NCI-H1930 (cell line): ENCODE measurements at places on chromosomes 2 and 18.

DNA sequence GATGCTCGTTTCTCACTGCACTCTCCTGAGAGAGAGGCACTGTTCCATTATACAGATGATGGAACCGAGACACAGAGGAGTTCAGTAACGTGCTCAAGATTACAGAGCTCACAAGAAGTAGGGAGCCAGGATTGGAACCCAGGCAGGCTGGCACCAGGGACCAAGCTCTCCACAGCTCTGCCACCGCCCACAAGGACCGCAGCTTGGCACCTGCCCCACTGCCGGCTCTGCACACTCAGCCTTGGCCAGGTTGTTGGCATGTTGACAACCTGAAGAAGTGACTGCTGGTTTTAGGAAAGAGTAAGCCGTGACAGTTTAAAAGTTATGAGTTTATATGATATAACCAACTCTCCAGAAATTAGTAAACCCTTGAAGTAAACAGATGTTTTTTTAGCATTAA, 48.0 kb upstream of the ITM2C start:
- DNase-seq, result no peak

- no peak for DNase-seq
Measured at GRCh38 chr2:112253261-112253815, 1.5 kb downstream of the ZC3H8 start.

- DNase-seq, result no peak
Measured at GRCh38 chr2:231622963-231623362, 30.3 kb downstream of the TEX44 start.

- no peak for DNase-seq
Measured at GRCh38 chr18:8812631-8813030, 107.3 kb downstream of the MTCL1 start.

GRCh38 chr2:41111836-41112627, 660.1 kb upstream of the SLC8A1 start:
- no peak for DNase-seq

- DNase-seq, result no peak
Measured at GRCh38 chr18:53018791-53019190, 678.8 kb downstream of the DCC start.

GRCh38 chr2:11446733-11447248, 19.2 kb downstream of the E2F6 start:
- peak; percentile 9 for DNase-seq

DNA sequence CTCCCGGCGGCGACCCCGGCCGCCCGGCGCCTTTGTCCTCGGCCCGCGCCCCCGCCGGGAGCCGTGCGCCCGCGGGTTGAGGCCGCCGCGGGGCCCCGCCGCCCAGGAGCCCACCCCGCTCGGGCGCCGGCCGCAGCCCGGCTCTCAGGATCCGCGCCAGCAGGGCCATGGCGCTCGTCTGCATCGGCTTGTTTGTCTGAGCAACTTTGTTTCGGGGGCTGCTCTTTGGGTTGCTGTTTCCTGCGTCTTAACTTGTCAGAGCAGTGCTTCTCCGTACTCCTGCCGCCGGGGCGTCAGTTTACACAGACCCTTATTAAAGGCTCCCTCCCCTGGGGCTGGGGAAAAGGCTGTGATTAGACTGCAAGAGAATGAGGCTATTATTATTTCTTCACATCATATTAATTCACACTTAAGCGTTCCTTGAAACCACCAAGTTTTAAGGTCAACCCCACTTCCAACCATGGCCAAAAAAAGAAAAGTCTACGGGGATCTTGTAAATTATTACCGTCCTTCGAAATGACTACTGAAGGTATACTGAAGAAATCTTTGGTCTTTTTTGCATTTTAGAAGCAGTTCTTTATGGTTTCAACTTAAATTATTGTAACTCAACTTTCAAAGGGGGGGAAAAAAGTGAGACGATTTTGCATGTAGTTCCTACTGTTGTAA, at the start of gene CYP27C1:
CYP27C1 (minus strand) TSS at position 198 of the 666 bp plus-strand sequence; CDS start at position 169, 29 bp downstream.
- no peak for DNase-seq

DNA sequence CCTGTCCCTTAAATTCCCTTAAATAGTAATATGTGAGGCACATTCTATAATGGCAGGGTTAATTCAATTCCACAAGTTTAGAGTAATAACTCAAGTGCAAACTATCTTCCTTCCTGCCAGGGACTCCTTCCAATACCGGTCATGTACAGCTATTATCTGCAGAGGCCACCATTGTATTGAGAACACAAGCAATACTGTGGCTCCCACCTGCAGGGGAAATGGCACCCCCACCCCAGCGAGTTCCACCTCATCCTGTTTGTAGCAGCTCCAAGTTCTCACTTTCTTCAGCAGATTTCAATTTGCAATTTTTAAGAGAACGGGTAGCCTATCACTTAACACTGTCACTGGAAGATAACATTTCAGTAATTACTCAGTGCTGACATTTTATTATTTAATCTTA, 172.1 kb upstream of the PID1 start:
- DNase-seq, result no peak

- no peak for DNase-seq
Measured at GRCh38 chr2:240561325-240561971, 1.3 kb downstream of the DUSP28 start.

DNA sequence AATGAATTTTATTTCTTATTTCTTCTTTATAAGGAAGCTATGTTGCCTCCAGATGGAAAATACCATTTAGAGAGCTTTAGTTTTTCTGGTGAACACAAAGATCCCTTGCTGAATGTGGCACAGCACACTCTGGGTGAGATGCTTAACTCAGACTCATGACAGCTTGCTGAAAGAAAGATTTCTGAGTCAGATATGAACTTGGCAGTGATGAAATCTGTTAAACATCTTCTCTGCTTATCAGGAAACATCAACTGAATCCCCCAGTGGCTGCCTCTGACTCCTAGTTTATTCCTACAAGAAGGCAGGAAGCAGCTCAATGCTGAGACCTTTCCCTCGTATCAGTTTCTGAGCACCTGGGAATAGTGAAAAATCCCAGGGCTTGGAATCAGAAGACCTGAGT, 162.8 kb downstream of the OSR1 start:
- DNase-seq, result no peak

DNA sequence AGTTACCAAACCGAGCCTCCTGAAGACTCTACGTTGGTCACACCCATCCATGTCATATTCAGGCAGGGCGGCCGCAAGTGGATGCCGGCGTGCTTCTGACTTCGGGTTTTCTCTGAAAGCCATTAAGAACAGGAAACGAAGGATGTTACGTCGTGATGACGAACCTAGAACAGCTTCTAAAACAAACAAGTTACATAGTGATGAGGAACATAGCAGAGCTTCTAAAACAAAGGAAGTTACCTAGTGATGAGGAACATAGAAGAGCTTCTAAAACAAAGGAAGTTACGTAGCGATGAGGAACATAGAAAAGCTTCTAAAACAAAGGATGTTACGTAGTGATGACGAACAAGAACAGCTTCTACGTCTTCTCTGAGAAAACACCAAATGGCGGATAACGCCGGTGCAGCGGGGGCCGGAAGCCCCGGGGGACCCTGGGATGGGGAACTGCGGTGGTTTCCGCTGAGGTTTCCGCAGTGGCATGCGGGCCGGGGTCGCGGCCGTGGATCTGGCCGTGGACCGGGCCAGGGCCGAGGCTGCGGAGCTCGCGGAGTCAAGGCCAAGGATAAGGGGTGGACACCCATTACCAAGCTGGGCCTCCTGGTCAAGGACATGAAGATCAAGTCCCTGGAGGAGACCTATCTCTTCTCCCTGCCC, 141.1 kb downstream of the SOCS6 start:
- no peak for DNase-seq

GRCh38 chr18:11807233-11807632, 44.0 kb upstream of the CHMP1B start:
- no peak for DNase-seq

- no peak for DNase-seq
Measured at GRCh38 chr18:48994044-48994651, 43.4 kb upstream of the SMAD7 start.

DNA sequence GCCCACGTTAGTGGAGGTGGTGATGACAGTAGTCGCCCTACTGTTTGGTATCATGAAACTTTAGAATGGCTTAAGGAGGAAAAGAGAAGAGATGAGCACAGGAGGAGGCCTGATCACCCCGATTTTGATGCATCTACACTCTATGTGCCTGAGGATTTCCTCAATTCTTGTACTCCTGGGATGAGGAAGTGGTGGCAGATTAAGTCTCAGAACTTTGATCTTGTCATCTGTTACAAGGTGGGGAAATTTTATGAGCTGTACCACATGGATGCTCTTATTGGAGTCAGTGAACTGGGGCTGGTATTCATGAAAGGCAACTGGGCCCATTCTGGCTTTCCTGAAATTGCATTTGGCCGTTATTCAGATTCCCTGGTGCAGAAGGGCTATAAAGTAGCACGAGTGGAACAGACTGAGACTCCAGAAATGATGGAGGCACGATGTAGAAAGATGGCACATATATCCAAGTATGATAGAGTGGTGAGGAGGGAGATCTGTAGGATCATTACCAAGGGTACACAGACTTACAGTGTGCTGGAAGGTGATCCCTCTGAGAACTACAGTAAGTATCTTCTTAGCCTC, 16.2 kb downstream of the MSH6 start:
- no peak for DNase-seq

- no peak for DNase-seq
Measured at GRCh38 chr2:127575941-127576432, 40.5 kb downstream of the MYO7B start.

DNA sequence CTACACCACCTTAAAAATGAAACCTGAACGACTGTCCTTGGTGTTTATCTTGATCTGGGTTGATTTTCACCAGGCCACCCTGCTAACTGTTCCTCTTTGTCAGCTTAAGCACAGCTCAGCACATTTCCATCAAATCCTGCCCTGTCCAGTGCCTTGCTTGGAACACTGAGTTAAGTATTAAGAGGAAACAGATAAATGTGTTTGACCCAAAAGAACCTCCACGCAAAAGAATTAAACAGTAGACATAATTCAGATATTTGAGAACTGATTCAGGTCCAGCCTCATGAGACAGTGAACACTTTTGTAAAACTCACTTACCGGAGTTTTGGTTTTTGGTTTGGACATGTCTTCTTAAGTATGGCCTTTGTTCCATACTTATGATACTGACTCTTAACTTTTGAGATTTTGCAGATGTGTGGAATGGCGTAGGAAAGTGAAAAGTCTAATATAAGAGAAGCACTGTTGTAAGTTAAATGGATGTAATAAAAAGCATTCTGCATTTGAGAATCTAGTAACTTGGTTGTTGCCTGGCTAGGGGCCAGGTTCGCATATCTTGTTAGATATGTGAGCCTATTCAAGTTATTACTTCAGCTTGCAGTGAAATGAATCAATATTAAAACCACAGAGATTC, 88.9 kb upstream of the SERPINE2 start:
- no peak for DNase-seq

GRCh38 chr2:162044586-162044985, 29.4 kb downstream of the DPP4 start:
- no peak for DNase-seq

DNA sequence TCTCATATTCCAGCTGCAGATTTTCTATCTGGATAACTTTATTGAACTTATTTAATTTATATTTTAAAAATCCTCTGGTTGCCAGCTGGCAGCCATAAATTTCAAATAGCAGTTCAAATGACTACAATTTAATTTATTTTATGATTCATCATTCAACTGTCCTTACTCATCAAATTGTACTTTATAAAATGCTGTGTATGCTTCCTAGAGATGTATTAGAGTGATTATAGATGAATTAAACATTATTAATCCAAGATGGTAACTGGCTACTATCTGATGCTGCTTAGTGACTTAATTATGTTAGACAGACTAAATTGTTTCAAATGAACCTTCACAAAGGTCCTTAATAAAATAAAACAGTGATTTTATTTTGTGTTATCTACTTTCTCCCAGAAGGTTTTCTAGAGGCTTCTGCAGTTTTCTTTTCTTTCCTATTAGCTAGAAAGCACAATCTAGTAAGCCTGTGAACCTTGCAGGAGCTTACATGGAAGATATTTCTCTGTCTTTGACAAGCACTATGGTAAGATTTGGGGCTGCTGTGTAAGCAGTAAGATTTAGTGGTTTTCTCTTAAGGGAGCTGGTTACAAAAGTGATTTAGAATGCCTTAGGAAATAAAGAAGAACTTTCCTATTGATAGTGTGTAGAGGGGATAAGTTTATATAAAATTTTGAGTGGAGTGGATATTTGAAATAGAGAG, 322.3 kb downstream of the FSIP2 start:
- DNase-seq, result no peak

- no peak for DNase-seq
Measured at GRCh38 chr2:188677142-188677541, 297.0 kb upstream of the COL3A1 start.

DNA sequence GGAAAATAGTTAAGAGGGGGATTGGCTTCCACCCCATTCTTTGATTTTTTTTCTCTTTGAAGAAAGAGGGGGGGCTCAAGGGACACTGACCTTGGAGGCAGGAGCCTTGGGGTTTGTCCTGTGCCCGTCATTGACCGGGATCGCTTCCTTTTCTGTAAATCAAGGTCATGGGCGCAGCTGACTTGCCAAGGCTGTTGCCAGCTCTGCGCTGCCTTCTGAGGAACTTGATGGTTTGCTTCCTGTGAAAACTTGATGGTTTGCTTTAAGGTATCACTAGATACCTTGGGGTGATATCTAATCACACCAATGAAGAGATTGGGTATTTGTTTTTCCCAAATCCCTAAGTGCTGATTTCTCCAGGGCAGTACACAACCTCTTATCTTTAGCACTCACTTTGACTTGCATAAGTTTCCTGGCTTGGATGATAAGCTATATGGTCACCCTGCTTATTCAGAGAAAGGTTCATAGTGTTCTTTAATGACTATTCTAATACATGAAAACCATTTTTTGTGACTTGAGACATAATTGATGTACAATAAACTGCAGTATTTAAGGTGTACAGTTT, 56.0 kb downstream of the DGKD start:
- no peak for DNase-seq

- DNase-seq, result no peak
Measured at GRCh38 chr18:59492756-59493421, 133.8 kb upstream of the LMAN1 start.

DNA sequence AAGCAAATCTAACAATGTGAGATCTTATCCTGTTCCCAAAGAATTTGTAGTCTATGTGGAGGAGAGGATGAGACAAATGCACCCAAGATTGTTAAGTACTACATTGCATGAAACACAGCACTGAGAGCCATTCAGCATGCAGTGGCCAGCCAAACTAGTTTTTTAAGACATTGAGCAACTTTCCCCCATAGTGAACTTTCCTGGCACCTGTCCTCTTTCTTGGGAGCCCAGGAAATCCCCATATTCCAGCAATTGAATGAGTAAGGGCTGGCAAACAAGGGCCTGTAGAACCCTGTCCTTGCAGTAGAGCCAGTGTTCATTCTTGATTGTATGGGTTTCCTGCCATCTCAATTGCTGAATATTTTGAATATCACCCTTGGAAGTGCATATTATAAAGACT, 58.8 kb upstream of the FIGN start:
- no peak for DNase-seq

- no peak for DNase-seq
Measured at GRCh38 chr2:145690183-145690778, 1170.4 kb upstream of the ZEB2 start.
